ENCODE measurements at places on chromosomes 7 and 10. TPM values are rescaled to one million over a fixed set of nuclear protein-coding genes. Genes with fewer than 3 reads are reported as not detected.

- no peak for DNase-seq
Observed at GRCh38 chr7:1475991-1476390, 16.7 kb upstream of the MICALL2 start.

DNA sequence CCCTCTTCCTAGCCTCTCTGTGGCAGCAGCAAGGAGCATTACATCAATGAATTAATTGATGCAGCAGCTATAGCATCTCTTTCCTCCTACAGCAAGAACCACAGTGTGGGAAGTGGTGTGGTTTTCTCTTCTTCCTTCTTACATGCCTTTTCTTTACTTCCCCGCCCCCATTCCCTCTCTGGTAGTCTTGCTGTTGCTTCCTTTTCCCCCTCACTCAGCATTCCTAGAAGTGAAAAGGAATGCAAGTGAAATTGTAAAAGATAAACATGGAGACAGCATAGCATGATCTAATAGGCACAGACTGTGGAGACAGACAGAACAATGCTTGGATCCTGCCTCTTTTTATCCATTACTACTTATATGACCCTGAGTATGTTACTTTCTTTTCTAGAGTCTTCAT is 370.5 kb upstream of the BMPER start:
- DNase-seq = no peak

- DNase-seq = no peak
Observed at GRCh38 chr7:28643188-28643569, 230.9 kb downstream of the CREB5 start.

The ITGA8 gene
- 221 TPM for total RNA-seq

The ANKRD2 gene
- total RNA-seq = 0.67 TPM
